ENCODE measurements at places on chromosomes 3 and 15. TPM values are rescaled to one million over a fixed set of nuclear protein-coding genes. Genes with fewer than 3 reads are reported as not detected.
A peak's percentile ranks its signal among the peaks of the same experiment; 100 is the strongest.

DNA sequence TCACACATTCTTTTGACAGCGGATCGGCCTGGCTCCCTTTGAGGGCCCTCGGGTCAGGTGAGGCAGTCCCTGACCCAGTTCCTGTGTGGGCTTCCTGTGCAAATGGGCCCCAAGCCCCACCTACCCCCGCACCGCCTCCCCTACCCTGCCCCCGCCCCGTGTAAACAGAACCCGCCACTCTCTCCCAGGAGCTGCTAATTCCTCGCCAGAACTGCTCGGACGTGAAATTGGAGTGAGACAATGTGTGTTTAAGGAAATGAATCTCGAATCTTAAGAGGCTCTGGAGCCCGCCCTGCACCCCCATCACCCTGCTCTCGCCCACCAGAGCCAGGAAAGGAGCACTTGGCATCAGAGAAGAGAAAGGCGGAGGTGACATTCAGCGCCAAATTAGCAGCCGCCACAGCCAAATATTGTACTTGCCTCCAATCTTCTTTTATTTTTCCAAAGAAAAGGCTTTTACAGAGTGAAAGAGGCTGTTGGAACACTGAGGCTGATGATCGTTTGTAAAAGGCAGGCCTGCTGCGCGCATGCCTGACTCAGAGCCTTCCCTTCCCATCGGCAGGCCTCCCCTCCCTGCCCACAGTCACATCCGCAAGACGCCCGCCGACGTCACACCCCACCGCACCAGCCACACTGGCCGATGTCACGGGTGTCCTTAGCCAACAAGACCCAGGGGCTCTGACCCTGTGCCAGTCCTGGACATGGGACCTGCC is 53.1 kb downstream of the CACNA2D2 start:
- no peaks in the 10 kb centered on the region for H3K36me3 ChIP-seq
- H3K4me1 ChIP-seq: no peaks in the 10 kb centered on the region
- H3K27me3 ChIP-seq: no peaks in the 10 kb centered on the region

- H3K4me3 ChIP-seq: no peak overlapping the region
- H3K27ac ChIP-seq: no peak overlapping the region
- DNase-seq: no peak
- H3K27me3 ChIP-seq: no peaks in the 10 kb centered on the region
- H3K36me3 ChIP-seq: no peaks in the 10 kb centered on the region
- H3K4me1 ChIP-seq: peaks cover 39% of the 10 kb centered on the region
Measured at GRCh38 chr3:32278714-32279113, 40.2 kb downstream of the CMTM8 start.

DNA sequence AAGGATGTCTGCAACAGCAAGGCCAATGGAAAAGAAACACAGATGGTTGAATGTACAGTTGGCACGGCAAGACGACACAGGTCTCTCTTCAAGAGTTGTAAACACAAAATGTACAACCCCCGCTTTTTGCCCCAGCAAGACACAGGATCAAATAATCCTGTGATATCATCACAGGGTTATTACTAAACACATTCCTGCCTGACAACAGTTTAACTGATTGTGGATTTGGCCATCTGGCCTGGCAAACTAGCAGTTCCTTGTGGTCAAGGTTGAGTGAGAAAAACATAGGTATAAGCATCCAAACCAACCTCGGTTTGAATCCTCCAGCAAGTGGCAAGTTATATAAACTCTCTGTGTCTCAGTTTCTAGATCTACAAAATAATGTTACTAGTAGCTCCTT is 23.4 kb downstream of the PARP16 start:
- DNase-seq: no peak
- H3K36me3 ChIP-seq: no peaks in the 10 kb centered on the region
- no peaks in the 10 kb centered on the region for H3K27me3 ChIP-seq
- H3K4me1 ChIP-seq: no peaks in the 10 kb centered on the region
- no peak overlapping the region for H3K4me3 ChIP-seq

Gene TTLL13
- total RNA-seq: 0.23 TPM

Gene IL5RA
- 0.23 TPM for total RNA-seq

GRCh38 chr15:59304034-59304795 is 68.5 kb downstream of the MYO1E start:
- H3K4me3 ChIP-seq: no peak overlapping the region
- no peaks in the 10 kb centered on the region for H3K27me3 ChIP-seq
- no peak for DNase-seq
- no peak overlapping the region for H3K27ac ChIP-seq
- H3K36me3 ChIP-seq: no peaks in the 10 kb centered on the region

Gene PDZRN3
- total RNA-seq: 87.7 TPM

Gene SORD
- total RNA-seq: 9.5 TPM

DNA sequence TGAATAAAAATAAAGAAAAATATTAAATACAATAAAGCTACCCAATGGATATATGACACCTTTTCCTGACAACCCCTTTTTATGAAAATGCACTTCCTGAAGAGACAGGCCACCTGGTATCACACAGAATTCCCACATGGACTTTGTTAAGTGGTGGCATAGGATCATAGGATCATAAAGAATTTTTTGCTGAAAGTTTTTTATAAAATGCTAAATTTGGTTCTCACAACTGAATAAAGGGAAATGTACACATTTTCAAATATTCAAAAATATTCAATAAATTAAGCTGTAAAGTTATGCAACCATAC is 102.5 kb upstream of the ROBO1 start:
- no peaks in the 10 kb centered on the region for H3K36me3 ChIP-seq
- no peaks in the 10 kb centered on the region for H3K4me1 ChIP-seq
- no peaks in the 10 kb centered on the region for H3K27me3 ChIP-seq
- H3K27ac ChIP-seq: no peak overlapping the region
- DNase-seq: no peak

Gene NIT2
- 56.7 TPM for total RNA-seq

DNA sequence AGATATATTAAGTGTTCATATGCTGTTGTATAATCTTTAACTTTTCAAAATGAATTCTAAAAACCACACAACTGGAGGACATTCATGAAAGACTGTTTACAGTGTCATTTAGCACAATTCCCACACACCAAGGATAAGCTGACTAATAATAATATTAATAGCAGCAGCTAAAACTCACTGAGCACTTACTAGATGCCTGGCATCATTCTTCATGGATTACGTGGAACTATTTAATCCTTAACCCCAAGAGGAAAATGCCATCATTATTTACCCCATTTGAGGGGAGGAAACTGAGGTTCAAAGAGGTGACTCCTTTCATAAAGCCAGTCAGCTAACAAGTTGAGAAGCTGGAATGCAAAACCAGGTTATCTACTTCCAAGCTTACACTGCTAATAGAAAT is 77.0 kb downstream of the TMEM108 start:
- H3K4me3 ChIP-seq: no peak overlapping the region
- no peaks in the 10 kb centered on the region for H3K4me1 ChIP-seq
- H3K27ac ChIP-seq: no peak overlapping the region
- H3K27me3 ChIP-seq: no peaks in the 10 kb centered on the region

GRCh38 chr3:117277816-117278215 is 568.2 kb downstream of the TUSC7 start:
- H3K27me3 ChIP-seq: no peaks in the 10 kb centered on the region
- DNase-seq: no peak
- no peak overlapping the region for H3K27ac ChIP-seq
- no peak overlapping the region for H3K4me3 ChIP-seq
- no peaks in the 10 kb centered on the region for H3K36me3 ChIP-seq

- no peaks in the 10 kb centered on the region for H3K27me3 ChIP-seq
- H3K4me3 ChIP-seq: no peak overlapping the region
- no peak for DNase-seq
- H3K36me3 ChIP-seq: peaks cover 11% of the 10 kb centered on the region
Measured at GRCh38 chr3:196408565-196409300, 23.5 kb downstream of the UBXN7 start.

Gene CPN2
- 2.6 TPM for total RNA-seq

GRCh38 chr3:180782195-180782984 is 103.1 kb upstream of the CCDC39 start:
- H3K4me3 ChIP-seq: no peak overlapping the region
- no peaks in the 10 kb centered on the region for H3K36me3 ChIP-seq
- no peak for DNase-seq
- no peaks in the 10 kb centered on the region for H3K27me3 ChIP-seq
- H3K4me1 ChIP-seq: no peaks in the 10 kb centered on the region

DNA sequence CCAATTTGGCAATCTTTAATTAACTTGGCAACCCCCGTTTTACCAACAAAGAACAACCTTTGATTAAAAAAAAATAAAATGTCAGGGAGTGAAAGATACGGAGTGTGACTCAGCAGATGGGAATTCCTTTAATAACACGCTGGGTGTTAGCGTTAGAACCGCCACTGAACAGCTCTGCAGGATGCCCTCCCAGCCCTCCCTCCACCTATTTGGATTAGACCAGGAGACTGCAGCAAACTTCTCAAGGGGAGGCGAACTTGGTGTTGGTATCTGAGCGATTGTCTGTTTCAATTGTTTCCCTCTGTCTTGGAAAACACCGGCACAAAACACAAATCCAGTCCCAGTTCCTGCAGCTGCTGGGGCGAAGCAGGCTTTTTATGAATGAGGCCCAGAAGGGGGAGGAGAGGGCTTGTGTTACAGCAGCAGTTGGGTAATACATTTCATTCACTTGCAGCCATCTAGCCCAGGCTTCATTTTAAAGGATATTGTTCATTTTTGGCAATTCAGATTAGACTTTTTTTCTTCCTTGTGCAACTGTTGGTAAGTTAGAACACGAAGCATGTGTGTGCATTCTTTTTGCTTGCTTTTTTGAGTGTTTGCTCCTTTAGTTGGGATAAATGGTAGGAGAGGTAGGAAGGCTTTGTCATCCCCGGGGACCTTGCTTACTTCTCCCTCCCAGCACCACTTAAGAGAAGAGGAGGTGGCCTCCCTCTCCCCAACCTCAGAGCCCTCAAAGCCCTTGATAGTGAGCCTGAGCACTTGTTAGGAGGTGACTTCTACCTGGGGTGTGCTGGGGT is 152.3 kb downstream of the IGF1R start:
- H3K27me3 ChIP-seq: no peaks in the 10 kb centered on the region
- H3K4me3 ChIP-seq: peak overlapping the region; percentile 18
- H3K36me3 ChIP-seq: no peaks in the 10 kb centered on the region
- peaks cover 65% of the 10 kb centered on the region for H3K4me1 ChIP-seq

GRCh38 chr3:188954590-188955208 is 217.1 kb upstream of the TPRG1 start:
- H3K36me3 ChIP-seq: no peaks in the 10 kb centered on the region
- H3K27ac ChIP-seq: peak overlapping the region; percentile 71
- DNase-seq: peak; percentile 91
- H3K4me3 ChIP-seq: no peak overlapping the region
- H3K4me1 ChIP-seq: peaks cover 39% of the 10 kb centered on the region

- H3K4me1 ChIP-seq: no peaks in the 10 kb centered on the region
- H3K27ac ChIP-seq: no peak overlapping the region
- DNase-seq: no peak
- no peaks in the 10 kb centered on the region for H3K36me3 ChIP-seq
- no peaks in the 10 kb centered on the region for H3K27me3 ChIP-seq
- H3K4me3 ChIP-seq: no peak overlapping the region
Measured at GRCh38 chr15:95610945-95611344, 719.6 kb upstream of the NR2F2 start.

DNA sequence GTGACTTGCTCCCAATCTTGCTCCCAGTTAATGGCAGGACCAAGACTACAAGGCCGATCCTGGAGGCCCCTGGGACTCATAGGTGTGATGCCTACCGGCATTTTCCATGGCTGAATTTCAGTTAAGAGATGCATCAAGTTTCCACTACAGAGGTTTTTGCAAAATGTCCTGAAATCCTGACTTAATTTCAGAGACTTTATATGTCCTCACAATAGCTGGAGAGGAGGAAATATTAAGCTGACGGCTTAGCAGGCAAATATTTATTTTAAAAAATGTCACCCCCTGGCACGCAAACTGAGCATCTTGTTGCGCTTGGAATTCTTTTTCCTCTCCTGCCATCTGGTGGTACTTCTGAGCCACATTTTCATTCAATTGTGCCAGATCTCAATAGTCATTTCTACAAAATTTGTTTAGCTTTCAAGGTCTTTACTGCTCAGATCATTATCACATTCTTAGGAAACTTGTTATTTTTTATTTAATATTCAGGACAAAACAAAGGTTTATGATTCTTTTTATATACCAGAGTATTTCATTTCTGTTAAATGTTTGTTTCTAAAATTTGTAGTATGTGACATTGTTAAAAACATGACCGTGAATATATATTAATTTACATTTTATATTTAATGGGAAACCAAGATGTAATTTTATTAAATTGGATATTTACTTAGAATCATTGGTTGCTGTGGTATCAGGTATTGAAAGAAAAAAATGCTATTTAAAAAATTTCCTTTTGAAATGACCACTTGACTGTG is 189.2 kb upstream of the THRB start:
- H3K27me3 ChIP-seq: no peaks in the 10 kb centered on the region
- no peak overlapping the region for H3K27ac ChIP-seq
- no peak overlapping the region for H3K4me3 ChIP-seq
- no peak for DNase-seq
- H3K36me3 ChIP-seq: no peaks in the 10 kb centered on the region

DNA sequence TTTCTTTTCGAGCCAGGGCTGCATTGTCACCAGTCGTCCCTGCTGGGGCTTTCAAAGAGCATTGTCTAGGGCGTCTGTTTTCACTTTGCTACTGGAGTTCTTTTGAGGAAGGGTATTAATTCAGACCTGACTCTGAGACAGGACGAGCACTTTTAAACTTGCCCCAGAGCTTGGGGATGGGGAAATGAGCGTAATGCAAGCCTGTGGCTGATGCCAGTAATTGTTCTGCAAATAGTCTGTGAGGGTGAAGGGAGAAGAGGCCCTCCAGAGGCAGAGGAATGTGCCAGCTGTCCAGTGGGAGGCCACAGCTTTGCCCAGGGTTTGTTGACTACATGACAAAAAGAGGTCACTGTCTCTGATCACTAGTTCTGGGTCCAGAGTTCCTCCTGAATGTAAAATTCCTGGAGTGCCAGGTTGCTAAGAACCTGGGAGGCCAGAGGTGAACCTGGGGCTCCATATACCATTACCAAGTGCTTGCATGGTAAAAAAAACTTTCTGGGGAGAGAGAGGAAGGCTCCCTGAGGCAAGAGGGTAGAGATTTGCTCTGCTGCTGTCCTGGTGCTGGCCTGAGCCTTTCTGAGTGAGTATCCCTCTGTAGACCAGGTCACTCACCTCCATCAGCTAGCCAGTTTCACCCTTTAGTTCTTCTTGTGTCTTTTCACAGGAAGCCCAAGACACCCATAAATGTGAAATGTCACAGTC is 14.8 kb downstream of the EEFSEC start:
- H3K4me1 ChIP-seq: peaks cover 14% of the 10 kb centered on the region
- H3K27ac ChIP-seq: peak overlapping the region; percentile 53
- no peaks in the 10 kb centered on the region for H3K27me3 ChIP-seq

Gene BOC
- 7.6 TPM for total RNA-seq

All from heart right ventricle (tissue), 16 donors.